ENCODE measurements at places on chromosomes 5 and 9.

DNA sequence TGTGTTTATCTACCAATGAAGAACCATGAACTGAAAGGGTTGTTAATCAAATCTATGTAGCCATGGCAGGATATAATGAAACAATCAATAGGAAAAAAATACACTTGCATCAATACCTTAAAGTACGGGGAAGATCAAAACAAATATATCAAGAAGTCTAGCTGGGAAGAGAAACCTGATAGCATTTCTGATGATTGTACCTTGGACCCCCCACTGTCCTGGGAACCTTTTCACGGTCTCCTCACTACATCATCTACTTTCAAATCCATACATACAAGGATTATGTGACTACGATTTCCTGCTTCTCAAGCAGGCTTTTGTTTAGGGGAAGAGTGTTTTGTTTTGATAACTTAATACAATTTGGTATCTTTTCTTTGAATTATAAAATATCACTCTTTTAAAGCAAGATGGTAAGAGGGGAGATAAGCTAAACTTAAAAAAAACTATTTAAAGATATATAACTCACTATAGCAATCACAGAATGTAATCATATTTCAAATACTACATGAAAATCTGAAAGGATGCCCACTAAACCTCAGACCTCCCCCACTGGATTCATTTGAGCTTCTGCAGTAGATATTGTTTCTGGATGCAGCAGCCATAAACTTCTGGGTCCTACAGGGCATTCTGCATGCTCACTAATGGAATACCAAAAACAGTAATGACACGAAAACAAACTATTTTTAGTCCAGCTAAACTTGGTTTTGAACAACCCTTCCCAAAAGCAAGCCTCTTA lies 8.0 kb downstream of the EBF1 start:
- no peak for DNase-seq

GRCh38 chr5:96823900-96824380 lies 16.2 kb upstream of the ERAP1 start:
- no peak for DNase-seq

- DNase-seq, result no peak
Measured at GRCh38 chr9:18189871-18190670, 283.9 kb upstream of the ADAMTSL1 start.

DNA sequence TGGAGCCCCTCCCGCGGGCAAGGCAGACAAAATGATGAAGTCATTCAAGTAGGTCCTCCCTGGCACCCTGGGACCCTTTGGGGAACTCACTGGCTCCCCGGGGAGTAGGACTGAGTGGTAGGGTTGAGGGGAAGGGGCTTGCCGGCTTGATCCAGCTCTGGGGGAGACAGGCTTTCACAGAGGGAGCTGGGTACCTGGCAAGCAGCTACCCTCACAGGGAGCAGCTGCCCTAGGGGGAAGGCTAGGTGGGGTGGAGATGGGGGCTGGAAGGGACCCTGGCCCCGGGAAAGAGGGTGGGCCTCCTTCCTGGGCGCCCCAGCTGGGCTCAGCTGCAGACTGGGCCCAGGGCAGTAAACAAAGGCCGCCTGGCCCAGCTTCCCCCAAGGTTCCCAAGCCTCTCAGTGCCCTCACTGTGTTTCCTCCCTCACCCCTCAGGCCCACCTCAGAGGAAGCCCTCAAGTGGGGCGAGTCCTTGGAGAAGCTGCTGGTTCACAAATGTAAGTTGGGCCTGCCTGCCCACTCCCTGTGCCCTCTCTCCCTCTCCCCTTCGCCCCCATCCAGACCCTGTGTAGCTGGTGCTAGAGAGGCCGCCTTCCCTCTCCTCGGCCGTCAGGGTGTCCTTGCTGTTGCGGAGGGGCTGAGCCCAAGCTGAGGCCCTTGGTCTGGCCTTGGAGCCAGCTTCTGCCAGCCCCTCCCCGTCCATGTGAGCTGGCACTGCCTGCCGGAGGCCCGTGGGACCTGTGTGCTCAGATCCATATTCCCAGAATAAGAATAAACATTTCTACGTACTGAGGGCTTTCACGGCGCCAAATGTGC lies 131.2 kb downstream of the RGS3 start:
- no peak for DNase-seq

DNA sequence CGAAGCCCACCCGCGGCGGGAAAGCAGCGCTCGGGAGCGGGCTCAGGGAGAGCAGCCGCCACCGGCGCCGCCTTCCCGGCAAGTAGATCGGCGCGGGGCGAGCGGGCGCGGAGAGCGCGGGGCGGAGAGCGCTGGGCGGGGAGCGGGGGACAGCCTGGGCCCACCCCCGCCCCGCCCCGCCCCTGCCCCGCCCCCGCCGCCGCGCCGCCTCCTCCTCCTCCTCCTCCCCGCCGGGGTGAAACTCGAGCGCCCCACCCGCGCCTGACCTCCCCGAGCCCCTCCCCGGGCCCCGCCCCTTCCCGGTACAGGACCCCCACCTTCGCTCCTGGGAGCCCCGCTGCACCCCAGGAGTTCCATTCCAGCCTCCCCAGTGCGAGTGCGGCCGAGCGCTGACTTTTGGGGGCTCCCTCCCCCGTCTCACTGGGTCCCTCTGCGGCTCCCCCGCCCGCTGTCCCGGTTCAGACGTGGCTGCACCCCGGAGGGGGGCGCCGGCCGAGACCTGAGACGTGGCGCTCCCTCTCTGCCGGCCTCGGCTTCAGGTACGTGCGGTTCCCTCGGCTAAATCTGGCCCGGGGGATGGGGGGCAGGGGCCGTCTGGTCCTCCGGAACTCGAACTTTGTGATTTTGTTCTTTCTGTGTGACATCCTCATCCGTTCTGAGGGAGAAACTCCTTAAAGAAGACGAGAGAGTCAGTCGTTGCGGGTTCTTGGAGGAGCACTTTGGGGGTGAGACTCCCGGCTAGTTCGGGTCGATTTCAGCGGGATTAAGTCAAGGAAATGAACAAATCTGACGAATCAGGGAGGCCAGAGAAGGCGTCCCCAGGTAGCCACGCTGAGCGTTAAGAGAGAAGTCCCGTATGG lies at the start of gene SEMA5A:
SEMA5A (minus strand) TSS at position 84 of the 860 bp plus-strand sequence. CDS start 166,129 bp downstream, outside the sequence.
- DNase-seq, result no peak

GRCh38 chr9:124355941-124356744 lies 59.1 kb downstream of the PSMB7 start:
- DNase-seq, result no peak

- no peak for DNase-seq
Measured at GRCh38 chr5:1351156-1351555, 6.3 kb upstream of the CLPTM1L start.

DNA sequence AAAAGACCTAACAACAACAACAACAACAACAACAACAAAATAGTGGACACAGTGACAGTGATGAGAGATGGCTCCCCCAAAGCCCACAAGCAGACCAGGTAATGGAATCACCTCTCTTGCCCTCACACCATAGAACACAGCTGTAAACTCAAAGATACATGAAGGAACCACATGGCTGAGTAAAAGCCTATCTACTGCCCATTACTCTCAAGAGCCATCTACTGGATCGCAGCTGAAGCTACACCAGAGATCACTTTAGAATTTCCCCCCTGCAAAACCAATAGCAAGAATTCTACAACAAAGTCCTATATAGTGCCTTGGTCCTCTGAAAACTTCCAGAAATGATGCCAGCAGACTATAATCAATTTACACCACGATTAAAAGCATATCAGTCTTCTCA lies 1537.6 kb upstream of the CDH9 start:
- no peak for DNase-seq

GRCh38 chr5:142587354-142587965 lies 98.4 kb downstream of the FGF1 start:
- no peak for DNase-seq

DNA sequence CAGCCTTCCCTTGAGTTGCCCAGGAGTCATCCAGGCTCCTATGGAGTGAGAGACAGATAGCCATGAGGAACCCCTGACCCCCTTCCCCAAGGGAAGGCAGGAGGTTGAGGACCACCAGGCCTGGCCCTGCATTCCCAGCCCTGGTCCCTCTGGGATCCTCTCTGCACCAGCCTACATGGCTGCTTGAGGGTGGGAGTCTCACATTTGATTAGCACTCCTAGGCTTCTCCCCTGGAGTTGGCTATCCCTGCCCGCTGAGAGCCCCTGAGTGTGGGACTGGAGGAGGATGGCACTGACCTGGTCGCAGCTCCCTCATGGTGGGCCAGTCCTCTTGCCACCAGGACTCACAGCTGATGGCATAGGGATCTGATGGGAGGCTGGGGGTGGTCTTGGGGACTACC lies 46.7 kb downstream of the SAR1B start:
- no peak for DNase-seq

GRCh38 chr9:90306158-90306557 lies 336.5 kb downstream of the DIRAS2 start:
- no peak for DNase-seq

DNA sequence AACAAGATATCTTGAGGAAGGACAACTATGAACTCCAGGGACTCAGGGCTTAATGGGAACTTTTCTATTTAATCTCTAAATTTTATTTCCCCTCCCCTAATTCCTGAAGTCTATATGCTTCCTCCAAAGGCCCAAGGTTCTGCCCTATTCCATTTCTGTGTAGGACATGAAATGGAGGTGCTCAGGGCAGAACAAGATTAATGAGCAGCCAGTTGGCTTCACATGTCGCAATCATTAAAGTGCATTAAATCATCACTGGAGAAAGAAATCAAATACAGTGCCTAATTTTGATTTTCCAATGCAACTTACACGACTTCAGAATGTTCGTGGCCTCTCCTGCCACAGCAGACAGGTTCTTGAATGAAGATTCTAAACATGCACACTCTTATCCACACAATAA lies 862.1 kb downstream of the PTPRD start:
- no peak for DNase-seq

GRCh38 chr5:140966293-140967225 lies at the start of gene PCDHAC2:
PCDHAC2 (plus strand) TSS chr5:140966476; CDS start chr5:140966767, 291 bp downstream.
- DNase-seq, result no peak

DNA sequence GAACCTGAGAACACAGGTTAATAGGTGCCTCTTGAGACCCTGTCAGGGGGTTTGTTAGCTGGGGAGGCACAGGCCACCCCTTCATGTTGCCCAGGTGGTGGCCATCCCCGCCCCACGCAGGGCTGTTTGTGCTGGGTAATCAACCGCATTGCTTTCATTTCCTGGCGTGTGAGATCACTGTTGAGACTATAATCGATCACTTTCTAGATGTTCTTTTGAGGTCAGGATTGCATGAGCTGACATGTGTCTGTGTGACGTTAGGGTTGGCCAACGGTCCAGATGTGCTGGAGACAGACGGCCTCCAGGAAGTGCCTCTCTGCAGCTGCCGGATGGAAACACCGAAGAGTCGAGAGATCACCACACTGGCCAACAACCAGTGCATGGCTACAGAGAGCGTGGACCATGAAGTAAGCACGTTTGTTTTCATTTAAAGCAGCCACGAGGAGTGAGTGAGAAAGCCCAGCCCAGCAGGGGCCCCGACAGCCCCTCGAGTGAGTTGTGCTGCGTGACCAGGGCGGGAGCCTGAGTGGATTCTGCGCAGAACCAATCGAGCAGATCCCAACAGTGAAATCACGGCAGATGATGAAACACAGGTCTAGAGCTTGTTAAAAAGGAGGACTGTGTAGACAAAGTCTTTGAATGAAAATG lies 115.0 kb upstream of the CACNA1B start:
- no peak for DNase-seq

DNA sequence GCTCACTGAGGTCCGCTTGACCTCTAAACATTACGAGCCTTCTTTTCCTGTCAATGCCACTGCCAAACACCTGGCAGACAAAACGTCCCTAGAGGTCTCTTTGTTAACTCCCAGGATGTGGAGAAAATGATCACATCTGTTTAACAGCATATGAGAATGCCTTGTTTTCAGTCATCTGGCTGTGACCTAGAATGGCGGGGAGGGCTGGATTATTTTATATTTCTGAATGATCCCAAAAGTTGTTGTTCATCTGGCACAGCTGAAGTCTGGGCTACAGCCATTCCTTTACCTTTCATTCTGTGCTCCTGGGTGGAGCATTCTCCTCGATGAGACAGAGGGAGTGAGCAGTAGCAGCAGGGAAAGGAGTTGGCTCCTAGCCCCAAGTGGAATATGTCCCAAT lies 138.2 kb downstream of the PRDM6 start:
- no peak for DNase-seq

- peak; percentile 54 for DNase-seq
Measured at GRCh38 chr9:35736201-35736633, 3.8 kb downstream of the CREB3 start.

DNA sequence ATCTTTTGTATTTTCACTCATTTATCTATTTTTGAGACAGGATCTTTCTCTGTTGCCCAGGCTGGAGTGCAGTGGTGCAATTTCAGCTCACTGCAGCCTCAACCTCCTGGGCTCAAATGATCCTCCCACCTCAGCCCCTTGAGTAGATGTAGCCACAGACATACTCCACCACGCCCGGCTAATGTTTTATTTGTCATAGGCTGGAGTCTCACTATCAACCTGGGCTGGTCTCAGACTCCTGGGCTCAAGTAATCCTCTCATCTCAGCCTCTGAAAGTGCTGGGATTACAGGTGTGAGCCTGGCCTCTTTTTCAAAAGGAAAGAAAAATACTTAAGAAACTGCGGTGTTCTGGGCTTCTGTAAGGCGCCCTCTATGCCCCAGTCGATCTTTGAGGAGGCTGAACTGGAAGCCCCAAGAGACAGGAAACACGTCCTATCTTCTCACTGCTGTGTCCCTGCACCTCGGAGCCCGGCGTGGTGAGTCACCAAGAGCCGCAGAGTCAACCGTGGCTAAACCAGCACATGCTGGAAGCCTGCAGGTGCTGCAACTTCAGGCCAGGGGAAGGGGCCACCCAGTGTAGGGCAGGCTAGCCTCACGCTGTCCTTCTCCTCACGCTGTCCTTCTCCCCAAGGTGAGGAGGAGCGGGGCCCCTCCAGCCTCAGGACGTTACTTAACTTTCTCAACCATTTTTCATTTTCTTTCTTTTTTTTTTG lies 15.2 kb upstream of the LHX3 start:
- no peak for DNase-seq

- no peak for DNase-seq
Measured at GRCh38 chr5:10497554-10497953, 55.9 kb downstream of the ROPN1L start.

- DNase-seq, result no peak
Measured at GRCh38 chr5:173967241-173967640, 21.7 kb upstream of the C5orf47 start.

DNA sequence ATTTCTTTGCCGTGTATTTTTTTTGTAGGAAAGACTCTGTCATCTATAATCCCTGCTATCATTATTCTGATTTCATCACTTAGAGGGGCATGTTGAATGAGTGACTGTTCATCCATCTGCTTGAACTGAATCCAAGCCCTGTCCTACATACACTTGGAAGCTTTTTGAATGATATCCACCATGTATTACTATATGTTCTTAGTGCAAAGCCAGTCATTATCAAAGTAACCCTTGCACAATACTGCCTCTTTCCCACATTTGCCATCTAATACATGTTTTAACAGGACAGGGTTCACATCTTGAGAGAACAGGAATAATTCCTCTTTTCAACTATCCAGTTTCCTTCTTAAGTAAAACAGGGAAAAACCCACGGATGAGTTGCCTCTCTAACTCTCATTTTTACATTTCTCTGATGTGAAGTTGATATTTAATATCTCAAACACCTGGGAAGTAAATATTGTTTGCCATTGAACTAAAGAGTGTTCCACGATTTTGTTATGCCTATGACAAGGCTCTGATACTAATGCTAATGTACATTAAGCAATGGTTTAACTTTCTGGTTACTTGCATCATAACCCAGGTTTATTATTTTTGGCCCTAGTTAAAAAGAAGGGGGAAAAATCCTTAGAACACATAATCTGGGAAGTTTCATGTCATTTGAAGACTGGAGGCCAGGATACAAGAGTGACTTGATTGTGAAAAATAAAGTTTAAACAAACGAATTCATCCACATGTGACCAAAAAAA lies 103.7 kb upstream of the TARS1 start:
- DNase-seq, result no peak

- no peak for DNase-seq
Measured at GRCh38 chr5:40486437-40487275, 193.1 kb upstream of the PTGER4 start.
